Mucosa of descending colon (tissue), 3 donors: ENCODE measurements at places on chromosomes 4 and X.

DNA sequence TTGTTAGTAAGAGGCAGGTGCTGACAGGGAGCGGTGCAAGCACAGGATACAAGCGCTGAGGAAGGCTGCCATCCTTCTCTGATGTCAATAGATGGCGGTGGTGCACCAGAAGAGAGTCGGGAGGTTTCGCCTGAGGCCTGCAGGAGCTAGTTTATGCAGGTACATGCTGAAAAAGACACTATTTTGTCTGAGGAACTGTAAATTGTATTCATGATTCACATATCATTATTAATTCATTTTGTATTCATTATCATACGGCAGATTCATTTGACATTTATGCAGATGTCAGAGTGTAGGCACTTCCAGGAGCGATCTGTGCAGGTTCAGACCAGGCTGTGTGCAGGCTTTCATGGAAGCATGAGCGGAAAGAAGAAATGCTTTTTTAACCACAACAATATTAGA, 824.0 kb downstream of the STIM2 start:
- peak; percentile 42 for DNase-seq

DNA sequence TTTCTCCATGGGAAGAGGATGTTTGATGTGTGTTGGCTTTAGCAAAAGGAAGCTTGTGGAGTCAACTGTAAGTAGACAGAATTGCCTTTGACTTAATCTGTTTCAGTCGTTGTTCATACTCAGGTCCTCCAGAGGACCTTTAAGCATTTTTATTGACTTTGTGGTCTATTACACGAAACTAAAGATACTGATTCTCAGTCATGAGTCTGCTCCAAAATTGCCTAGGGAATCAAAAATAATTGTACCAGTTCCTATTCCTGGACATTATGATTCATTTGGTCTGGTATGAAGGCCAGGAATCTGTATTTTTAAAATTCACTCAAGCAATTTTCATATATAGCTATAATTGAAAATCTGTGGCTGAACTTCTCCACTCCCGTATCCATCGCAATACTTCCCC, 38.6 kb downstream of the AR start:
- no peak for DNase-seq

- DNase-seq: no peak
Observed at GRCh38 chr4:150972592-150972991, 42.5 kb downstream of the LRBA start.

- peak; percentile 45 for DNase-seq
Observed at GRCh38 chr4:149997881-149998421, 80.3 kb upstream of the DCLK2 start.

DNA sequence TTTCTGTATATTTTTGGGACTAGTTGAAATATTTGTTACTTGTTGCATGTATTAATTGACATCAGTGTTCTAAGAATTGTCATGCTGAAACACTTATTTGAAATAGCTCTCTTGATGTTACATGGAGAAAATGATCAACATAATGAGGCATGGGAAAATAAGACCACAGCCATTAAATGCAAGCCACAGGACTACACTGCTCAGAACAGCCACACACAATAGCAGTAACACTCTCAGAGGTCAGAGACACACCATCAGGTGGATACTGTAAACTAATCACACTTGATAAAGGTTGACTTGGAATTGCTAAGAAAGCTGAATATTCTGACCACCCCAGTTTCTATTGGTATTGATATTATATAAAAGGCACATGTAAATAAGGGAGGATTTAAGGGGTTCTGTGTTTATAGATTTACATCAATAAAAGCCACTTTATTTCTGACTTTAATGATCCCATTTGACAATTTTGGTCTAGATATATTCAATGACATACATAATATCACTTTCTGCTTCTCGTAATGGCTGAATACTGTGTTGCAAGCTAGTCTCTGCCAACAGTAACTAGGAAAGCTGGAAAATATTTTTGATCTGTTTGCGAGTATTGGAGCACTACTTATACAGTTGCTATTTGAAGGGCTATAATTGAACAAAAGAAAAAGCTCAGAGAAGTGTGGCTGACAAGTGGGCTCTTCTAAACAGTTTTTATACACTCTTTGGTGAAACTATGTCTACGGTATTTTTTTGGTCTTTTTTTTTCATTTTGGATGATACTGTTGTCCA, 876.5 kb upstream of the INTU start:
- DNase-seq: no peak

- DNase-seq: no peak
Observed at GRCh38 chr4:80178964-80179363, 18.3 kb upstream of the PRDM8 start.
